Progenitor cell of endocrine pancreas (in vitro differentiated cells): ENCODE measurements at places on chromosomes 2 and 18. TPM values are rescaled to one million over a fixed set of nuclear protein-coding genes. Genes with fewer than 3 reads are reported as not detected.

ACADL gene
- total RNA-seq, result 0.38 and 0.55 TPM in 2 replicates

GRCh38 chr2:6835467-6835866 lies 30.2 kb downstream of the CMPK2 start:
- DNase-seq, result no peak

DNA sequence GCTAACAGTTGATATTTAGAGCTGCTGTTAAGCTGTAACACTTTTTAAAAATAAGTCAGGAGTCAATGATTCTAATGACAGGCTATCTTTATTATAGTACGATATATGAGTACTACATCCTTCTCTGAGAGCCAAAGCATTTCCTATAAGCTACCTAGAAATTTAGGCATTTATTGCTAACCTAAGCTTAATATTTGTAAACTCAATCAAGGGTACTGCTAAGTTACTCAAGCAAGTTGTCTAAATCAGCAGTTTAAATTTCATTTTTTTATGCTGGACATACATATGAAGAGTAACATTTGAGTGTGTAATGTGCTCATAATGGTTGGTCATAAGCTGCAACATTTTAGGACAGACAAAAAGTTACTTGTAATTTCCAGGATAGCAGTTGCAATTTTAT lies 1576.5 kb upstream of the NXPH2 start:
- DNase-seq, result no peak

PRSS56 gene
- not detected in 2 replicates for total RNA-seq

DNA sequence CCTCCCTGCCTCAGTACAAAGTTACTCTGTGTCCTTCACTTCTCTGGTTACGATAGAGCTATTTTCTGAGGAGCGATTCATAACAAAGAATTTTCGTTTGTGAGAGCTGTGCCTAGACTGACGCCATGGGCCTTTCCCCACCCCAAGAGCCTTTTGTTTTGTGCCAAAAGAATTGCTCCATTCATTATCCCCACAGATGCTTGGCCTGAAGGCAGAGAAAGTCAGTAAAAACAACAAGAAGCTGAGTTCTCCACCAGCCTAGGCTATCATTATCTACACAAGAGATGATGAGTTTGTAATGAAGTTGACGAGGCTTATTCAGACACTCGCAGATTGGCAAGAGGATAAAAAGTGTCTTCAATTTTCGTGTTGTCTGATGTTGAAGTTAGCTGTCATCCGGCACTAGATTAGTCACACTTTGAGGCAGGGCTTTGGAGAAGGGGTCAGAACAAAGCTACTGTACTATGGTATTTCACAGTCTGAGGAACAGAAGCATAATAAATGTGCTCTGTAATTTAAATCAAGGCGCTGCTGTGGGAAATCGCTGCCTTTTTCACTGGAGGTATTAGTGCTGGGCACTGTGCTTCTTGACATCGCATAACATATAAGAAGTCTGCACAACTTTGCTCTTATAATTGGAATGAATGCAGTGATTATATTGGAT lies 278.4 kb upstream of the FIGN start:
- no peak for DNase-seq

CFAP210 gene
- 1.2 and 1.6 TPM in 2 replicates for total RNA-seq

DNA sequence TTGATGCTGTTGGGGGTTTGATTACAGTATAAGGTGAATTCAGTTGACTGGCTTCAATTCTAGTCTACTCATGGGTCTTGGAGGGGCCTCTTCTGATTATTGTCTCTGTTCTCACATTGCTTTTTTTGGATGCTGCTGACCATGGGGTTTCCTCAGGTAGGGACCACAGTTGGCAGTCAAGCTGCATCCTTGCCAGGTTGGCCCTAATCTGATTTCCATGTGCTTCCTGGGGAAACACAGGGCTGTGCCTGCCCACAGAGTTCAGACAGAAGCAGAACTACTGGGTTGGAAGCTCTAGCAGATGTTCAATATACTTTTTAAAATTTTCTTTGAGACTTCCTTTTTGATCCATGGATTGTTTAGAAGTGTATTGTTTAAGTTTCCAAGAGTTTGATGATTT lies 227.3 kb downstream of the XIRP2 start:
- DNase-seq, result no peak

ST6GAL2 gene
- total RNA-seq, result 8.0 and 8.3 TPM in 2 replicates

VSNL1 gene
- 1.1 TPM in 2 replicates for total RNA-seq

RABL2A gene
- 56.2 and 61.2 TPM in 2 replicates for total RNA-seq

DNA sequence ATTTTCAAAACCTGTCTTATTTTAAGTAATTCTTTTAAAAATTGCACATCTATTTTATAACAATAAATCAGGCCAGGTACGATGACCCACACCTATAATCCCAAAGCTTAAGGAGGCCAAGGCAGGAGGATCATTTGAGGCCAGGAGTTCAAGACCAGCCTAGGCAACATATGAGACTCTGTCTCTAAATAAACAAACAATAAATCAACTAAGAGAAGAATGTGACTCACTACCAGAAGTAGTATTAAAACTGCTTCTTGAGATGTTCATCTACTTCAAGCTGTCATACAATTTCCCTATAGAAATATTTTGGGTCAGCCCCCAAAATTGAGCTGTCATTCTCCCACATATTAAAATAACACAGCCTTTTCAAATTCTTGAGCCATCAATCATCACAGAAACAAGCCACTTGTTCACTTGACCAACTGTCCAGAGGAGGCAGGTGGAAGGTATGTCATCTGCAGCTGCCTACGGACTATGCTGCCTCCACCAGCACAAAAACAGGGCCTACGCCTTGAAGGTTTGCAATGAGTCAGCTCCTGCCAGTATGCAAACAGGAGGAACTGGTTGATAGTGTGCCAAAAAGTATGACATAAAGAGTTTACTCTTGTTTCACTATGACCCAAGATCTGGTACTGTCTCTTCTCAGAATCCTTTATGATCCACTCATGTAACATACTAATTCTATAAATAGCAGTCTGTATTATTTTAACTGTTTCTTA lies 33.6 kb downstream of the KIDINS220 start:
- no peak for DNase-seq

GPAT2 gene
- not detected in 2 replicates for total RNA-seq

RSAD2 gene
- total RNA-seq, result 4.4 and 5.3 TPM in 2 replicates

- no peak for DNase-seq
Observed at GRCh38 chr2:239870863-239871262, 154.3 kb downstream of the NDUFA10 start.

DNA sequence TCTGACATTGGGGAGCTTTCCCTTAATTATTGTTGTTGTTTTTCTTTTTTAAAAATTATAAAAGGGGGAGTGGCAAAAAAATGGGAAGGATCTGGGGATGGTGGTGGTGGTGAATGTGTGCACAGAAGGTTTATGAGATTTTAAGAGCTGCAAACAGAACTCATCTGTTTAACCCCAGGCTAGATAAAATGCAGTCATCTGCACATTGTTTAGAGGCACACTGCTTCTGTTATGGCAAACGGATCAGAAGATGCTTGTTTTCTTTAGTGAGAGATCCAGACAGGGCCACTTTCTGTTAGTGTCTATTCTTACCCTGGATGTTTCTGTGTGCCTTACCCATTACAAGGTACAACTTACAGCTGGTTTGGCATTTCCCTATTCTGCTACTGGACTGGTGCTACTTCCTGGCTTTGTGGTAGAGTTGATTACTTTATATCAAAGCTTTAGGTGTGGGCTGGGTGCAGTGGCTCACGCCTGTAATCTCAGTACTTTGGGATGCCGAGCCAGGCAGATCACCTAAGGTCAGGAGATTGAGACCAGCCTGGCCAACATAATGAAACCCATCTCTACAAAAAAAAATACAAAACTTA lies 68.2 kb upstream of the NRP2 start:
- no peak for DNase-seq

RAB17 gene
- total RNA-seq, result 49.9 and 52.0 TPM in 2 replicates

DNA sequence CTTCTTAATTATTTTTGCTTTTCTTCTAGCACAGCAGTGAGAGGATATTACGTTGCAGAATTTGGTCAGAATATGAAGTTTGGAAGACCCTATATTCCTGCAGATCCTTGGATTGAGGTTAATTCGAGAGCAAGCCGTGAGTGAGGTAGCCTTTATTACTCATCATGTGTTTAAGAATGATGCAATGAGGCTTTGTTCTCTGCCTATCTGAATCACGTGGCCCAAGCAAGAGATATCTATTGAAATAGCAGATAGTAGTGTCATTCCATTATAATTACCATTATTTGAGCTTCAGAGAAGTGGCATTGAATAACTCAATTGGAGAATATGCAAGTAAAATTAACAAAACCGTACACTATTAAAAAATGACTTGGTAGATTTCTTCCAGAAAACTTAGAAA lies 641.1 kb downstream of the TMEM182 start:
- DNase-seq, result no peak

GRCh38 chr2:122748552-122749011 lies 993.1 kb downstream of the TSN start:
- no peak for DNase-seq

DNA sequence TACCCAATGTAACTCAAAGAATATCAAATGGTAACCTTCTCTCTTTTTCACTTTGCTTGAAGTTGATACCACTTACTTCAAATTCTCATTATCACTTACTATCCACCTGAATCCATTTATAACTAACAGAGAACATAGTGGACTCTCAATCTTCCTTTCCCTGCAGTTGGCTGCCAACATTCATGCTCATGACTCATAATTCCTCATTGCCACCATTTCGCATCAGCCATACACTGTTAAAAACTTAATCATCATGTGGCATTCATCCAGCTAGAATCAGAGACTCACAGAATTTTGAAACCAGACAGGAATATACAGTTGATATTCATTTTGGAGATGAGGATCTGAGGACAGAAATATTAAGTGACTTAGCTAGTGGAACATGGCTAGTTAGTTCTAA lies 56.8 kb downstream of the SLC4A10 start:
- DNase-seq, result no peak

KYNU gene
- not detected in 2 replicates for total RNA-seq

DNA sequence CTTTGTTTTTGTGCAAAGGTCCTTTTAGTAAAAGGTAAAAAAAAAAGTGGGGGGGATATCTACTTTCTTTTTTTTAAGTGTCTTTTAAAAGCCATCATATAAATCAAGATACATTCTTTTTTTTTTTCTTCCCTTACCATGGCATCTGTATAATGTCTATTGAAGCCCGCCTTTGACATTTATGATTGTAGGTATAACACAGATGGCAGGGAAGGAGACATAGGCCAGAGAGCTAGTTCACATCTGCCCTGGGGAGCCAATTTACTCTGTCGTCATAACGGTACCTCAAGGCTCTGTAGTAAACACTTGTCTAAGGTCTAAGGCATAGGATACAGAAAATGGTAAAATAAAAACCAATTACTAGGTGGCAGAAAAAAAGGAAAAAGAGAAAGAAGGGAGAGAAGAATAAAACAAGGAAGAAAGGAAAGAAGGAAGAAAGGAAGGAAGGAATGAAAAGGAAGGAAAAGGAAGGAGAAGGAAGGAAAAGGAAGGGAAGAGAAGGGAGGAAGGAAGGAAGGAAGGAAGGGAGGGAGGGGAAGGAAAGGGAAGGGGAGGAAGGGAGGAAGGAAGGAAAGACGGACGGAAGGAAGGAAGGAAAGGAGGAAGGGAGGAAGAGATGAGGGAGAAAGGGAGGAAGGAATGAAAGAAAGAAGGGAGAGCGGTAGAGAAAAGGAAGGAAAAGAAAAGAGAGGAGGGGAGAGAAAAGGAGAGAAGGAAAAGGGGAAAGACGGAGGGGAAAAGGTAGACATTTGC lies 343.5 kb downstream of the RBM43 start:
- no peak for DNase-seq

GRCh38 chr2:19098467-19099160 lies 259.8 kb downstream of the OSR1 start:
- DNase-seq, result no peak

GRCh38 chr2:101362316-101362715 lies 25.0 kb downstream of the CREG2 start:
- no peak for DNase-seq

MAPRE2 gene
- 47.9 and 51.8 TPM in 2 replicates for total RNA-seq

GRCh38 chr2:229798446-229799155 lies 84.2 kb upstream of the DNER start:
- DNase-seq, result no peak

- no peak for DNase-seq
Observed at GRCh38 chr18:13530879-13531387, 195.4 kb downstream of the FAM210A start.

DNA sequence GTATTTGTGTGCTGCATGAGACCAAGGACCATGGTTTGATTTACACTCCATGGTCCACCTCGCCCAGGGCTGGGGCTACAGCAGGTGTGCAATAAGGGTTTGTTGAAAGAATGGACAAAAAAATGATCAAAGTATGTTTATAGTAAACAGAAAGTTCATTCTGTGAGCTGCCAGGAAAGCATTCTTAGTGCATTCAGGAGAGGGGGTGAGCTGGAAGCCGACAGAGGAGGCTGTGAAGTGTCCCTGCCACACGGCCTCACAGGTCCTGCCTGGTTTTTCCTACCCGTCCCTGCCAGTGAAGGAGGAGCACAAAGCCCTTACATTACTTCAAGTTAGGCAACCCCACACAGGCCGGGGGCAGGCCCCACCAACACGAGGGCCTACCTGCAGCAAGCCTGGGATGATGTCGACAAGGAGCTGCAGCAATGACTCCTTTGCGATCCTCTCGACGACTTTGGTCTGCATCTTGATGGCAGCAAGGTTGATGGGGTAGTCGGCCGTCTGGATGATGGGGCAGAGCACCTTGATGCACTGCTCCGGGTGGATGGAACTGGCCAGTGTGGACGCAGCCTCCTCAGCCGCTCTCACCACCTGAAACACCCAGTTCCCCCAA lies 63.2 kb upstream of the TFCP2L1 start:
- no peak for DNase-seq

DNA sequence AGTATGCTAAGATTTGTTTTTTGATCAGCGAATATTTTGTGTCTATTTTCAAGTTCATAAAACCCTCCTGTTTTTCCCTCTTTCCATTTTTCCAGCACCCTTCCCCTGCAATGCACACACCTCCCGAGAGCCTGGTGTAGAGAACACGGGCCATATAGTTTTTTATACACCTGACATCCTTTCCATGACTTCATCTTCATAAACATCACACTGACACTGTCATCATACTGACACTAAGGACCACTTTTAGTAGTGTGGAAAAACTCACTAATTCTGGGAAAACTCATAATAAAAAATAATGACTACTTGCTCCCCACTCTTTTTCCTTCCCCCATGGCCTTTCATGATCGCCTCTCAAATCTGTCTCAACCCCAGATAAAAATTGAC lies 70.2 kb downstream of the EPHA4 start:
- no peak for DNase-seq

DNA sequence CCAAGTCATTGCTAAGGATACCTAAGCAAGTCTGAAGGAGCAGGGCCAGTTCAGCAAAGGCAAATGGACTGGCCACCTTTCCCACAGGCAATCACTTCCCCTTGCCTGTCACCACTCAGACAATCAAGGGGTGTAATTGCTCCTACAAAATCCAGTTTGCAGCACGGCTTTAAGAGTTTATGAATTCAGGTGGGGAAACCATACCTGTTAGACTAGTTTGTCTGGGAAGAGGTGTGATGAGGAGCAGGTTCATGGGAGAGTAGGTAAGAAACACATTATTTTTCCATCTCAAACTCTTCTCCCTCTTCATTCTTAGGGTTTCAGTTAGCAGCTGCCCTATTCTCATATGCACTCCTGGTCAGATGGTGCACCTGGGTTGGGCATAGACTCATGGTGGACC lies 102.5 kb downstream of the EVA1A start:
- no peak for DNase-seq

SNORC gene
- 1.8 and 2.8 TPM in 2 replicates for total RNA-seq

TCF7L1 gene
- total RNA-seq, result 57.2 and 62.7 TPM in 2 replicates
